ENCODE measurements at places on chromosomes 3 and 15.

DNA sequence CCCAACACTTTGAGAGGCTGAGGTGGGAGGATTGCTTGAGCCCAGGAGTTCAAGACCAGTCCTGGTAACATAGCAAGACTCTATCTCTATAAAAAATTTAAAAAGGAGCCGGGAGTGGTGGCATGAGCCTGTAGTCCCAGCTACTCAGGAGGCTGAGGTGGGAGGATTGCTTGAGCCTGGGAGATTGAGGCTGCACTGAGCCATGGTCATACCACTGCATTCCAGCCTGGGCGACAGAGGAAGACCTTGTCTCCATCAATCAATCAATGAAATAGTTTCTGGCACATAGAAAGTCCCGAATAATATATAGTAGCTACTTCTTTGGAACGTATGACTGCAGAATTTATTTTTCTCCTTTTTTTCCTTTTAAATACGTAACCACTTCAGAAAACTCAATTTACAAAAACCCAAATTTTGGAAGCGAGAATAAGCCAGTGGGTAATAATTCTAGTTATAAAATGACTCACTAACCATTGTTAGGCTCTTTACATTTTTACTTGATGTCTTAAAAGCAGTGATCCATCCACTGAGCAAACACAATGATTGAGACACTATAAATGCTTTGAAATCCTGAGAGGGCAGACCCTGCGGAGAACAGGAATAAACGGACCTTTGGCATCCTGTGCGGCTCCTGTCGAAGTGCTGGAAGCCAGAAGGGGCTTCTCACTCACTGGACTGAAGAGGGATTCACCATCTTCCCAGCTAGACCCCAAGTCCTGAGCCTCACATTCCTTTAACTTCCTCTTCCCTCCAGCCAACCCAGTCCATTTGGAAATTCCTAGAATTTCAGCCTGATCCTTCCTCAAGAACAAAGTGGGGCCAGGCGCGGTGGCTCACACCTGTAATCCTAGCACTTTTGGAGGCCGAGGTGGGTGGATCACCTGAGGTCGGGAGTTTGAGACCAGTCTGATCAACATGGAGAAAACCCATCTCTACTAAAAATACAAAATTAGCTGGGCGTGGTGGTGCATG, 68.4 kb upstream of the MFGE8 start:
- DNase-seq, result no peak

DNA sequence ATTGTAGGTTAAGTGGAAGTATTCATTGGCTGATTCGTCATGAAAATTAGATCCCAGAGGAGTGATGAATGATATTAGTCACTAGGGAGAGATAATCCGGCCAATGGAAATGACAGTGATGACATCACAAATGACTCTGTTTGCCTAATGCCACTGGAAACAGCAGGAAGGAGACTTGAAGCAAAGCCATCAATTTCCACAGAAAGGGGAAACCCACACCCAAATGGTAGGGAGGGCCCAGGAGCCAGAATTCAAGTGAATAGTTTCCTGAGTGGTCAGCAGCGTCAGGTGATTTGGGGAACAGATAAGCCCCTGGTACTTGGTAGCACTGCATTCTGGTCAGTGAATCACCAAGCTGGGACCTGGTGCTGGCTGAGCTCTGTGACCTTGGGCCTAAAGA, 3.3 kb upstream of the ADAMTS9 start:
- no peak for DNase-seq

- DNase-seq, result no peak
Observed at GRCh38 chr15:54681584-54681983, 515.2 kb downstream of the RSL24D1 start.

GRCh38 chr3:57966829-57967228, 41.4 kb upstream of the FLNB start:
- no peak for DNase-seq

GRCh38 chr15:59570315-59570714, 41.3 kb upstream of the GCNT3 start:
- no peak for DNase-seq

GRCh38 chr15:89131731-89132130, 43.5 kb downstream of the ABHD2 start:
- DNase-seq, result no peak

DNA sequence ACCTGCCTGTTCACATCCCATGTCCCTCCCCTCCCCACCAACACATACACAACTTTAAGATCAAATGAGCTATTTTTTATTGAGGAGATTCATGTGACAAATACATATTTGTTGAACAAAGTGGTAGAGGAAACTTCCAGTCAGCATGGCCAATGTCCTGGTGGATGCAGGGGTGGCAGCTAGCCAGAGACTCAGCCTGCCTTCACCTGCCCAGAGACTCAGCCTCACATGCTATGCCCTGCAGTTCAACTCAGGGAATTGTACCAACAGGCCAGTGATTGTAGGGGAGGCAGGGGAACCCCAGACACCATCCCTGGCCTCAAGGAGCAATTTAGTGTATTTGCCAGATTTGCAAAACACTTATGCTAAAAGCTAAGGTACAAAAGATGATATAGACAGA, 136.6 kb downstream of the OPA1 start:
- no peak for DNase-seq

DNA sequence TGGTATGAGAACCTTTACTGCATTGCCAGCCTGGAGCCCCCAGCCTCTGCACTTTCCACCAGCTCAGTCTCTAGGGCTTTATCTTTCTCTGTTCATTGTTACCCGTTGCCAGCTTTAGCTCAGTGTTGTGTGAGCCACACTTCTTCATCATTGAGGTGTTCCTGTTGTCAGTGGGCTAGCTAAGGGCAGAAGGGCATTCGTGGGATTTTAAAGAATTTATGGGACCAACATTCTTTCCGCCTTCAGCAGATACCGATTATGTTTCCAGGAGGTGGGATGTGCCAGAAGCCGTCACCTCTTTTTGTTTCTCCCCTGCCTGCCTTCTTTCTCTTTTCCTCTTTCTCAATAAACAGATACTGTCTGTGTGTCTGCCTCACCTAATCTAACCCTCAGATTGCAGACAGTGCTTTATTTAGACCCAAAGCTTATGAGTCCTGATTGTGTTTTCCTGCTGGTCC, 64.5 kb downstream of the PGPEP1L start:
- no peak for DNase-seq

DNA sequence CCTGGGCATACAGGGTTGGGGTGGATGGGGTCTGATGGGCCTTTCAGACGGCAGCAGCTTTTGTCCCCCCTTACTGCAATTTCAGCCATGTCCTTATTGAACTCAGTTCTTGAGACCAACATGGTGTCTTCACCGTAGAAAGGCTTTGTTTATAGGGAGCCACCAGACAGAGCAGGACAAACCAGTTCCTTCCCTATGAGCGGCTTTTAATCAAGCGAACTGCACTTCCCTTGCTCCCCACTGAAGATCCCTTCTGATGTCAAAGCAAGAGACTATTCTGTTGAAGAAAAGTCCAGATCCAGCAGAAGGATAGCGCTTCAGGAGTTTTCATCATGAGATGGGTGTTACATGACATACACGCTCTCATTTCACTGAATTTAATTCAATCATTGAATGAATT, 100.4 kb downstream of the CD47 start:
- DNase-seq, result no peak

- DNase-seq, result no peak
Observed at GRCh38 chr15:59548501-59549226, 62.9 kb upstream of the GCNT3 start.
